Esophagus mucosa (tissue), 1 donor: ENCODE measurements at places on chromosomes 6 and 20.
A peak's percentile ranks its signal among the peaks of the same experiment; 100 is the strongest.

DNA sequence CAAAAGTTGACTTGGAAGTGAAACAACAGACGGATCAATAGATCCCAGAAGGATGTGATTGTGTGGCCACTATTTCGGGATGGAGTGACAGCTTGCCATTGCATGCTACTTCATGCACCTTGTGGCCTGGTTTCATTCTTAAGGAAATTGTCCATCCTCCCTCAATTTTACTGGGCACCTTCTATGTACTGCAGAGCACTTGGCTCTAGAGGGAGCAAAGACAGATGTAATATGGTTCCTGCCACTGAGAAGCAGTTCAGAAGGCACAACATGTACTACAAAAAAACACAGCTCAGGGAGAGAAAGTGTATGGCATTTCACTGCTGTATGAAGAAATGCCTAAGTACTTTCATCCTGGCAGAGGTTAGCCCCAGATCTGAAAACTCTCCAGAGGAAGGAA, 91.9 kb downstream of the FOXA2 start:
- no peak for ATAC-seq

DNA sequence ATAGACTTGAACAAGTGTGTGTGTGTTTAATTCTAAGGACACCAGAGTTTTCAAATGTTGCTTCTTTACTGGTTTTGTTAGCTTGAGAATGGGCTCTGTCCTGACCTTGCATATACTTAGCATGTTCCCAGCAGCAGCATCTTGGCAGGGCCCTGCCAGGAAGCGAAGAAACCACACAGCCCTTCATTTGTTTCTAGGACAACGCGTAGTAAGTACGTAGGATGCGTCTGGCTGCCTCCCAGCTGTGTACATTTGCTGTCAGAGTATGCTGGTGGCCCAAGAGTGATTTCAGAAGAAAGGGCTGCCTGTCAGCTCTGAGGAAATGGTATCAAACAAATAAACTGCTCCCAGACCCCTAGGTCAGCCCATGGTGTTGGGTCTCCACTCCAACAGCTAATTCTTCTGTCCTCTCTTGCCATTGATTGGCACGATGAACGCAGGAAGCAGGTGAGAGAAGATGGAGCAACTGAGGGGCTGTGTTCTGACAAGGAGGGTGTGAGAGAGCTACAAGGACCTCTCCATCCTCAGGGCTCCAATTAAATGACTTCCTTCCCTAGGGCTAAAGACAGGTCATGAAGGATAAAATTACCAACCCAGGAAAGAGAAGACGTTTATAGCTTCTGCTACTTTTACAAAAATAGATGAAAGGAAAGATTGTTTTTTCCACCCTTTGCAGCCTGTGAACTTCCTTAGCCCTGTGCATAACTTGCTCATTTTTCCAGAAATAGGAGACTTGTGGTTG, 55.9 kb upstream of the HDDC2 start:
- no peak for ATAC-seq

DNA sequence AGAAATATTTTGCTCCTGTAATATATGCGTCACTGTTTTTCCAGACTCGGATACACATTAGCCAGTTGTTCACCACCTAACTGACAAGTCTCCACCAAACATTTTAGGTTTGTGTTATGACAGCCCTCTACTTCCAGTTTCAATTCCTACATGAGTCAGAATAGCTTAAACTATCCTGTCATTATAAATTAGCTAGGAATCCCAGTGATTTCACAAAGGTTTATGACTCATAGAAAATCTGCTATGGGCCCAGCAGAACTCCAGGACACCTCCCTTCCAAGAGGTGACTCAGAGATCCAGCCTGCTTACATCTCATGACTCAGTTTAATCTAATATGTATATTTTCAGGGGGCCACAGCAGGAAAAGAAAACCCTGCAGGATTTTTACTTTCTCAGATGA, 17.4 kb upstream of the PLCB4 start:
- ATAC-seq = peak; percentile 99

DNA sequence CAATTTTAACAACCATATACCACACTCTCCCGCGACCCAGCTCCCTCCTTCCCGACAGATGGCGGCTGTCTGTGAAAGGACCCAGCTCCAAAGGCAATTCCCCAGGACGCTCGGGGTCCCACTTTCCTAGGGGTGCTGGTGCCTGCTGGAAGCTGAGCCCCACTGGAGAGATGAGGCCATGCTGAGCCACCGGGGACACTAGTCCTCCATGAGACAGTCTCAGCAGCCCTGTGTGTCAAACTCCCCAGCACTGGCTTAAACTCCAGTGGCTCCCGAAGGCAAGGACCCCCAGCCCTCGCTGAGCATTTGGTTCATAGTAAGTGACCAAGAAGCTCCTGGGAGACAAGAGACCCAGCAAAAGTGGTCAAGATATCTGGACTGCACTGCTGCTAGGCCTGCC, 52.1 kb downstream of the SLC2A10 start:
- no peak for ATAC-seq

- no peak for ATAC-seq
Observed at GRCh38 chr20:56157530-56158203, 90.9 kb upstream of the MC3R start.

GRCh38 chr6:100763617-100764241, 117.4 kb downstream of the ASCC3 start:
- no peak for ATAC-seq

DNA sequence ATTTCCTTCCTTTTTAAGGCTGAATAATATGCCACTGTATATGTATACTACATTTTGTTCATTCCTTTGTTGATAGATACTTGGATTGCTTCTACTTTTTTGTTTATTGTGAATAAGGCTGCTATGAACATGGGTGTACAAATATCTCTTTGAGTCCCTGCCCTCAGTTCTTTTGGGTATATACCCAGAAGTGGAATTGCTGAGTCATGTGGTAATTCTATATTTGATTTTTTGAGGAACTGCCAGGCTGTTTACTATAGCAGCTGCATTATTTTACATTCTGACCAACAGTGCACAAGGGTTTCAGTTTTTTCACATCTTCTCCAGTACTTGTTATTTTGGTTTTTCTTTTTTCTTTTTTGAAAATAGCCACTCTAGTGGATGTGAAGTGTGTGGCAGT, 34.1 kb downstream of the CDS2 start:
- no peak for ATAC-seq

DNA sequence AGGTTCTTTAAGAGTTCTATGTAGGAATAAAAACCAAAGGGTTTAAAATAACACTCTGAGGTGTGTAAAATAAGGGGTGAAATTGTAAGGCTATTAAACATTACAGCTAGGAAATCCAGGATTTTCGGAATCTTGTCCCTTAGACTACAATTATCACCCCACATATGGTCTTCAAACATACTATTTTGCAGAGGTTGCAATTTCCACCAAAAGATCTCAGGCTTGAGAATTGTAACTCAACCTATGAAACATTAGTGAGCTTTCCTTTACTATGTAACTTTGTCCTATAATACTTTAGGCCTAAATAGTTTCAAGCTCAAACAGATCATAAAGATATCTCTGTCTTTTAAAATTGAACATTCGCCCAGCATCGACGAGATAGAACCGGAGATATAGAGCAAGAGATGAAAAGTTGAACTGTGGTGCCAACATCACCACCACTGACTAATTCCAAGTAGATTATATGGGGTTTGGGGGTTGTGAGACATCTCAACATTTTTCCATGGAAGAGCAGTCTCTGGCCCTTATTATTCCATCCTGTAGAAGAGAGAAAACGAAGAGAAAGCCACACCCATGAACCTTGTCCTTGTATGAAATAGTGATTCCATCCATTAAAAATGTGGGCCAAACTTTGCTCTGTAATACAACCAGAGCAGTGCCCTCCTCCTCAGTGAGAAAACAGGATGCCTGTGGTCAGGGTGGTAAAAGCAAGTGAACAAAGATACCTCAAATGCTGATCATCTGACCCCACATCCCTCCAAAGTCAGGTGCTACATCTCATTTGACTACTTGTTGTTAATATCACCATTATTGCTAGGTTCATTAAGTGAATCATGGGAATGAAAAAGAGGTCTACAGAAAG, 284.5 kb upstream of the GJE1 start:
- ATAC-seq = no peak

GRCh38 chr6:90131125-90131524, 165.5 kb downstream of the BACH2 start:
- ATAC-seq = no peak

GRCh38 chr20:47487175-47487917, 14.3 kb upstream of the NCOA3 start:
- ATAC-seq = peak; percentile 61

DNA sequence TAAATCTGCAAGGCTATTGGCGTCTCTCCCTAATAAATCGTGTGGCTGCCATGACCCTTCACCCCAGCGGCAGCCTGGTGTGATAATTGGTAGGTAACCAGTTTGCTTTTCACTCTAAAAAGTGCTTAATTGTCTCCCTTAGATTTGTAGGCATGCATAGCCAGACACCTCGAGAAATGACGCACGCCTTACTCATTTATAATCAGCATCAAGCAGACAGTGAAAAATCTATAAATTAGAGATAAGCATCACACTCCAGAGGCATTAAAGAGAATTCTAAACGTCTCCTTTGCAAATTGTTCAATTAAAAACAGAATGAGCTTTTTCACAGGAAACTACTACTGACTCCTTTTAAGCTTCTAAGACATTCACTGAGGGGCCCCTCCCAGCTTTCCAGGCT, 110.2 kb upstream of the RPS6KA2 start:
- no peak for ATAC-seq

DNA sequence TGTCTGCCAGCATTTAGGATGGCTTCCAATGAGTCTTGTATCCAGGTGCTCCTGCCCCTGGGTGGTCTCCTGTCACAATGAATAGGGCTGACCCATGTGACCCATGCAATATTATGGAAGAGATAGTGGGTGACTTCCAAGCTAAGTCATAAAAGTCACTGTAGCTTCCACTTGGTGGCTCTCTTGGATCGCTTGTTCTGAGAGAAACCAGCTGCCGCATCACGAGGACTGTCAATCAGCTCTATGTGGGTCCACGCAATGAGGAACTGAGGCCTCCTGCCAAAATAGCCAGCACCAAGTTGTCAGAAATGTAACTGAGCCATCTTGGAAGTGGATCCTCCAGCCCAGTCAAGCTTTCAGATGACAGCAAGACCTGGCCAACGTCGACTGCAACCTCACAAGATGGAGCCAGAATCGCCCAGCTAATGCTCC, 14.9 kb upstream of the MATN4 start:
- peak; percentile 42 for ATAC-seq

DNA sequence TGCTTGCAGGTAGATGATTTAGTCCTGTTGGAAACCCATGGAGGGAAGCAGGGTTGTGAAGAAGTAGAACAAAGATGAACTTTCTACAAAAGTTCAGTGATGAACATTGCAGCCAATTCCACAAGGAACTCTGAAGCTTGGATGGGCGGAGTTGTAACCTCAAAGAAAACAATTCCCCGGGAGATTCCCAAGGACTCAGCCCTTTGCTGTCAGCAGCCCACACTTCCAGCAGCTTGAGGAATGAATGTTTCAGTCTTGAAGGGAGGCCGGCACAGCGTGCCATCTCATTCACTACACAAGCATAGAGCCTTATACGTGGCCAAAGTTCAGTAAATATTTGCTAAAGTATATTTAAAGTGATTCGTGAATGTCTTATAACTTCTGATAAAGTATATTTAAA, 269.4 kb downstream of the NKAIN2 start:
- ATAC-seq = no peak

- peak; percentile 94 for ATAC-seq
Observed at GRCh38 chr6:128508588-128509296, 11.7 kb downstream of the PTPRK start.

DNA sequence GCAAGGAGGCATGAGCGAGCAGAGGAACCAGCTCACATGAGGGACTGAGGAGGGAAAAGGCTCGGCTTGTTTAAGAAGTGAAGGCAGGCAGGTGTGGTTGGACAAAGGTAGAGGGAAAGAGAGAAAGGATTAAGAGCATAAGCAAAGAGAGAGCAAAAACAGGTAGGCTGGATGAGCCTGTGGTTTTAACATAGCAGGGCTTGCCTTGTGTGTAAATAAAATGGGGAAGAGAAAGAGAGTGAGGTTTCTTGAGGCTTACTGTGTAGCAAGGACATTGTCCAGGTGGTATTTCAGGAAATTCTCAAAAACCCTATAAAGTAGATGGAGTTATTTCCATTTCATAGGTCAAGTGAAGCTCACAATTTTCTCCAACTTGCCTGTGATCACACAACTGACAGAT, 93.9 kb upstream of the HDAC2 start:
- ATAC-seq = no peak

DNA sequence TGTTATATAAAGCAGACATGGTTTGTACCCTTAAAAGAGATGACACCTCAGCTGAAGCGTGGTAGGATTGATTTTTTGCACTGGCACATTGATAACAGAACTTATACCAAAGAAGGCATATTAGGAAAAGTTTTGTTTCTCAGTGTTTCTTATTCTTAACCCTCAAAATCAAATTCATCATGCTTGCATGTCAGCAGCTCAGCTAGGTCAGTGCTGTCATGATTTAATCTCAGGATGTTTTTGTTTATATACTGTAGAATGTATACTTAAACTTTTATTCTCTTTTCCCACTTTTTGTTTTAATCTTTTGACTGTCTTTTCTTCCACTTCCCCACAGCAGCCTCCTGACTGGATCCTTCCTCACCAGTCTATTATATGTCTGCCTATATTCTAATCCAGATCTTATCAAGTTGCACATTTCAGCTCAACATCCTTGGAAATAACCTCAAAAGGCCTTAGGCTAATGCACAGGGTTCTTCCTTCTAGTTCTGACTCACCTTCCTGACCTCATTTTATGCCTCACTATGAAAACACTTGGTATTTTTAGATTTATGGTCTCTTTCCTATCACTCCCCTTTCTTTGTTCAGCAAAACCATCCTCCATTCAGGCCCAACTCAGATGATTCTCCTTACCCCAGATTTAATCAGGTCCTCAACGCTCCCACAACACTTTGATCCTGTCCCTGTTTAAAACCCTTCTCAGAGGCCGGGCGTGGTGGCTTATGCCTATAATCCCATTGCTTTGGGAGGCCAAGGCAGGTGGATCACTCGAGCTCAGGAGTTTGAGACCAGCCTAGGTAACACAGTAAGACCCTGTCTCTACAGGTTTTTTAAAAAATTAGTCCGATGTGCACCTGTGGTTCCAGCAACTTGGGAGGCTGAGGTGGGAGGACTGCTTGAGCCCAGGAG, 7.2 kb downstream of the HEBP2 start:
- peak; percentile 74 for ATAC-seq

DNA sequence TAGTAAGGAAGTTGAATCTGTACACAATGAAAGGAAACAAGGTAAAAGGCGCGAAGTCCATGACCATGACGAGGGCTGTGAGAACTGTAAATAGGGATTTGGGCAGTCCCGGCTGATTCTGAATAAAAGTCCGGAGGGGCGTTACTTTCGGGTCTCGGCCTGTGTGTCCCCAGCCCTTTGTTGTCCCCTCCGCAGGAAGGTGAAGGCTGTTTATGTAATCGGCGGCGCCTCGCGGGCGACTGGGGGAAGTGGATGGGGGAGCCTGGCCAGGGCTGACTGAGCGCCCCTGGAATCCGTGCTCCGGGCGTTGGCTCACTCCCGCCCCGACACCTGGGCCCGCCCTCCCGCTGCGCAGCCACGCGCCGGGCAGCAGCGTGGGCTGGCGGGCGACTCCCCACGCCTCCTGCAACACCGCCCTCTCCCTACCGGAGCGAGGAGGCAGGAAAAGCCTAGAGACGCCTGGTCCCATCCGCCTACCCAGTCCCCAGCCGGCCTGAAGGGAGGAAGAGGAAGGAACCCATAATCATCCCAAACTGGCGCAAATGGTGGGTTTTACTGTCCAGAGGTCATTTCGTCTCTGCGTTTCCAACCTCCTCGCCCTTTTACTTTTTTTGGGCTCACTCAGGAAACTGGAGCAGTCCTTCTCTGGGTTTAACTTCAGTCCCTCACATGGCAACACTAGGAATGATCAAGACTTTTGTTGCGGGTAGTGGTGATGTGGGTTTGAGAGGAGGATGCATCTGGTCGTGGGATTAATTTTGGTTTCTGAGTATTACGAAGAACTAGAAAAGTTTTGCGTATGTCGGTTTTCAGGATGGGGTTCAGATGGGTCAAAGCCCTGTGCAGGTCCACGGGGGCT, 12.1 kb downstream of the TRIM31 start:
- peak; percentile 83 for ATAC-seq
